Hepatic stellate cell (primary cell): ENCODE measurements at places on chromosomes 5 and 9.

DNA sequence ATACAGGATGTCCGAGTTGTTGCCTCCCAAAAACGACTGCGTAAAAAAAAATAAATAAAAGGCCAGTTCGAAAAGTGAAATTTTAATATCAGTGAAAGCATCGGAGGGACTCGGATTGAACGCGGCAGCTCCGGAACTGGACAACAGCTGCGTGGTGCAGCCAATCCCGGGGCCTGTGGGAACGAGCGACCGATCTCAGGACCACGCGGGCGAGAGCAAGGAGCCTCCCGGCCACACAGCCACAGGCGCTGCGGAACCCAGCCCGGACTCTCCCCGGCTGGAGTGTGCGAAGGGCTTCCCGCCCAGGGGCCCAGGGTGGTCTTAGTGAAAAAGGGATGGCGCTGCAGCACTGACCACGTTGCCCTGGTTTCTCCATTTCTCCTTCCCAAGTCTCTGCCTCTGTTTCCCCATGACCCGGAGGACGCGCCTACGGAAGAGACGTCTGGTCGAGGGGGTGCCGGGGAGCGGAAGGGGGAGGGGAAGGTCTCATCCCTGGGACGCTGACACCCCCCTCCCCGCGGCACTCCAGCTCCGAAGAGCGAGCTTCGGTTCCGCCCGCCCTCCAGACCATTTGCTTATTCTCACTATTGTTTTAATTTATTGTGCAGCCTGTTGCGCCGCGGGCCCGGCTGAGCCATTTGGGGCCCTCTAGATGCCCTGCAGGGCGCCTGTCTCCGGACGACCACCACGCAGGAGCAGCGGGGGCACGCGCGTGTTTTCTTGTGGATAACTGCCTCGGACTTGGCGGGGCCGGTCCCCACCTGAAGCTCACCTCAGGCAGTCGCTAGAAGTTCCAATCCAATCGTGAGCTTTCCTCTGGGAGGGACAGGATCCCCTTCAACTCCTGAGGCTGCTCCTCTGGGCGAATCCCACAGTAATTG lies 303.0 kb downstream of the PARP8 start:
- DNase-seq: no peak

GRCh38 chr9:4506490-4506889 lies 16.2 kb downstream of the SLC1A1 start:
- no peak for DNase-seq

- no peak for DNase-seq
Measured at GRCh38 chr9:1269533-1270315, 219.6 kb downstream of the DMRT2 start.

GRCh38 chr9:130867556-130867955 lies 29.1 kb downstream of the QRFP start:
- DNase-seq: no peak

DNA sequence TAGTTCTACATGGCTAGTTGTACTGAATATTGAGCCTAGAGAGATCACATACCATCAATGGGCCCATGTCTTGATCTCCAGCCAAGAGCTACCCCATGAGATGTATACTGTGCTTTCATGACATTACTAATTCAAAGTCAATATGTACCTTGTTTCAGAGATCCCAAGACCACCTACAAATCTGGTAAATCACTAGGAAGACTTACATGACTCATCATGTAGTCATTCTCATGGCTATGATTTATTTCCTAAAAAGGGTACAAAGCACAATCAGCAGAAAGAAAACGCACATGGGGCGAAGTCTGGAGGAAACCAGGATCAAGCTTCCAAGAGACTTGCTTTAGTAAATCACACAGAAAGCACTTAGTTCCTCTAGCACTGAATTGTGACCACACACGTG lies 103.0 kb downstream of the PCSK5 start:
- no peak for DNase-seq

GRCh38 chr5:181121675-181122561 lies 9.1 kb downstream of the OR2V1 start:
- no peak for DNase-seq

GRCh38 chr5:131694926-131695325 lies 59.9 kb upstream of the RAPGEF6 start:
- DNase-seq: no peak

- DNase-seq: no peak
Measured at GRCh38 chr9:104896131-104896530, 31.8 kb downstream of the ABCA1 start.

GRCh38 chr9:137306066-137306849 lies 4.2 kb upstream of the NRARP start:
- no peak for DNase-seq

- DNase-seq: no peak
Measured at GRCh38 chr9:86697213-86697612, 250.1 kb downstream of the GAS1 start.

- DNase-seq: no peak
Measured at GRCh38 chr9:89749500-89750116, 144.8 kb downstream of the GADD45G start.

DNA sequence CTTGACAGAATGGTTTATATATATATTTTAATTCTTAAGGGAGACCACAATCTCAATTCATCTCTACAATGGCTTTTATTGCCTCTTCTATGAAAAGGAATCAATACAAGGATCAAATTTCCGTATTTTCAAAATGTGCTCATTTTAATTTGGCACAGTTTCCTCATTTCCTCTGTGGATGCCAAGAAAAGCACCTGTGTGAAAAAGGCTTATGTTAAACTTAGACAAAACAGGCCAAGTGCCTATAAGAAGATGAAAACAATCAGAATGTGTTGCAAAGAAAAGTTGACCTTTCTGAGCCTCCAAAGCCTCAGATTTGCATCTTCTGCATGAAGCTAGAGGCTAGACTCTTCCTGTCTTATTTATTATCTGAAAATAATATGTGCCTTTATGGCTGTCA lies 173.7 kb upstream of the SLC12A2 start:
- DNase-seq: no peak

GRCh38 chr5:163759000-163759704 lies 253.7 kb downstream of the MAT2B start:
- no peak for DNase-seq

GRCh38 chr5:162067655-162068411 lies at the start of gene GABRG2:
Gene GABRG2 (plus strand): TSS chr5:162067773. CDS start chr5:162068000, 227 bp downstream.
- DNase-seq: no peak

GRCh38 chr9:6664204-6664680 lies 18.7 kb upstream of the GLDC start:
- DNase-seq: no peak

DNA sequence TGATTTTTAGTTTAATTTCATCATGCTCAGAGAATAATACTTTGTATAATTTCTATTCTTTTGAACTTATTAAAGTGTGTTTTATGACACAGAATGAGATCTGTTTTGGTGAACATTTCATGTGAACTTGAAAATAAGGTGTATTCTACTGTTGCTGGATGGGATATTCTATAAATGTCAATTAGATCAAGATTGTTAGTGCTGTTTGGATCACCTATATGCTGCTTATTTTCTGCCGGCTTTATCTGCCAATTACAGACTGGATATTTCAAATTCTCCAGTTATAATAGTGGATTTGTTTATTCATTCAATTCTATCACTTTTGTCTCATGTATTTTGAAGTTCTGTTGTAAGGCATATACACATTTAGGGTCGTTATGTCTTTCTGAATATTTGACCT lies 720.7 kb upstream of the RIOK2 start:
- DNase-seq: no peak

GRCh38 chr9:94576131-94576530 lies 17.5 kb downstream of the FBP2 start:
- DNase-seq: no peak

- no peak for DNase-seq
Measured at GRCh38 chr9:29511680-29512079, 1938.4 kb upstream of the C9orf72 start.
